Endothelial cell of umbilical vein (primary cell): ENCODE measurements at places on chromosomes 3 and 15.

GRCh38 chr15:56984681-56985481 lies 66.4 kb downstream of the TCF12 start:
- peak; percentile 51 for DNase-seq

DNA sequence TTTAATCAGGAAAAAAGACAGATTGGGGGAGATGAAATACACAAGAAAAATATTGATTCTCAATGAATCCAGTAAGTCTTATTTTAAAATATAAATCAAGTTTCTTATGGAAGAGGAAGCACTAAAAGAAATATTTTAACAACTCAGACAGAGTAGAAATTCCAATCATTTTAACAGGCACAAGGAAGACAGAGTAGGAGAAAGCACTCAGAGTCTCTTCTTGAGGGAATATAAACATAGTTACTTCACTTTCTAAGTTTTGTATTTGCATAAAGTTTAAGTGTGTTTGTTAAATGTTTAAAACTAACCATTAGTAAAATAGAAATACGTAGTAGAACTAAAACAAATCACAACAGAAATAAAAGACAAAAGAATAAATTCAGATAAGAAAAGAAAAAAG lies 24.5 kb upstream of the RTP4 start:
- DNase-seq = no peak

DNA sequence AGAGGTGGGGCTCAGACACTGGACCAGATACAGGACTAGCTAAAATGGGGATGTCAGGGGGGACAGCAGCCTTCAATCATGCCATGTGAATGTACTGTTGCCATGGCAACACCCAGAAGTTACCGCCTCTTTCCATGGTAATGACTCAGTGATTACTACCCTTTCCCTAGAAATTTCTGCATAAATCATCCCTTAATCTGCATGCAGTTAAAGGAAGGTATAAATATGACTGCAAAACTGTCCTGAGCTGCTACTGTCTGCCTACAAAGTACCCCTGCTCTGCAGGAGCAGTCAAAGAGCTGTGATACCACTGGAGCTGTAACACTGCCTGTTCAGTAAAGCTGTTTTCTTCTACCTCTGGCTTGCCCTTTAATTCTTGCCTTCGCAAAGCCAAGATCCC lies 168.2 kb downstream of the PEAK1 start:
- DNase-seq = peak; percentile 2

DNA sequence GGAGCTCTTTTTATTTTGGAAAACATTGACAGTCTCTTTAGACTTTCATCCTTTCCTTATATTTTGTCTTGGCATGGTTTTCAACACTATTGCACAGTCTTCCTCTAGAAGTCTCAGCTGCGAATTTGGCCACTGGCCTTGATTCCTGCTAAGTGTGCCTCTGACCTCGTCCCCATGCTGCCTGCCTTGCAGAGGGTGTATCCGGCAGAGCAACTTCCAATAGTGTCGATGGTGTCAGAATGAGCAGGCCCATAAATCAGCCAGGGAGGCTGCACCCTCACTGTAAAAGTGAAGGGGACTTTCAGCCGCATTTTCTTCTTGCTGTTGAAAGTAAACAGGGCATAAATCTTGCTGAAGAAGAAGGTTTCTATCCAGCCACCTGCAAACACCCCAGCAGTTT lies 336.7 kb upstream of the TRIM42 start:
- no peak for DNase-seq

GRCh38 chr3:15456321-15456720 lies 28.9 kb downstream of the EAF1 start:
- DNase-seq = no peak

- DNase-seq = no peak
Observed at GRCh38 chr3:194983121-194983520, 287.8 kb downstream of the XXYLT1 start.

DNA sequence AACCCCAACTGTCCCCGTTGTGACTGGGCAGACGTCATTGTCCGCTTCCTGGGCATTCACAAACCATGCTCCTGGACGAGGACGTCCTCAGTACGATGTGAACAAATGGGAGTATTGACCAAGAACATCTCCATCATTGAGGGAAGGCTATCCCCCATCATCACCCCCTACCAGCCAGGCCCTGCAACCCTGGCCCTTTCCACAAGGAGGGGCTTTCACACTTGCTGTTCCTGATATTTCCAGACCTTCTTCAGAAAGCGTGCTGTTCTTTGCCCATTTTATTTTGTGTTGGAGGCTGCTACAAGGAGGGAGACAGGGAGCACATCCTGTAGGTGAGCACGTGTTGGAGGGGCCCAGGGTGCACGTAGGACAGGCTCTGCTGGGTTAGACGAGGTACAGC lies 277.0 kb upstream of the LRRC3B start:
- no peak for DNase-seq

GRCh38 chr15:23708332-23708731 lies 21.2 kb upstream of the NDN start:
- no peak for DNase-seq

- no peak for DNase-seq
Observed at GRCh38 chr3:98013411-98014267, 21.5 kb downstream of the GABRR3 start.

GRCh38 chr15:58203537-58203936 lies 65.4 kb downstream of the AQP9 start:
- peak; percentile 93 for DNase-seq

- peak; percentile 71 for DNase-seq
Observed at GRCh38 chr3:187714404-187714979, 12.1 kb upstream of the RTP2 start.

DNA sequence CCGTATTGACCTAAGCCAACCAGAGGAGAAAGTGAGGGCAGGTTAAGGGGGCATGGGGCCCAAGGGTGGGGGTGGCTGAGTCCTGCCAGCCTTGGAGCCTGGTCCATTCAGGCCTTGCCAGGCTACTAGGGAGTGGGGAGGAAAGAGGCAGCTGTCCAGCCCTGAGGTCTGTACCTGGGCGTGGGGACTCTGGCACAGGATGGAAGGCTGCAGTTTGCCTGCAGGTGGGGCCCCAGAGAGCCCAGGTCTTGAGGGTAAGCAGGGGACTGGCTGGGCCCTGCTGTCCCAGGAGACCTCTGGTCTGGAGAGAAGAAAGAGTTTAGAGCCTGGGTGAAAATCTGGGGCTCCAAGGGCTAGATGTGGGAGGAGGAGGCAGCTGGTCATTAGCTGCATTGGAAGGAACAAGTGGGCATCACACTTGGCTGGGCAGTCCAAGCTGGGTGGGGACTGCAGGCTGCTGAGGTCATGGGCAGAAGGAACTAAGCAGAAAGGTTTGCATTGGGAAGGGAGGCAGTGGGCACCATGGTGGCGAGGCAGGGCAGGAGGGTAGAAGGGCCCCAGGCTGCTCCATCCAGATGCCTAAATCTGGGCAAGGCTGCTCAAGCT lies 108.4 kb downstream of the OXNAD1 start:
- DNase-seq = no peak

- DNase-seq = no peak
Observed at GRCh38 chr3:173128633-173129032, 12.4 kb downstream of the SPATA16 start.

DNA sequence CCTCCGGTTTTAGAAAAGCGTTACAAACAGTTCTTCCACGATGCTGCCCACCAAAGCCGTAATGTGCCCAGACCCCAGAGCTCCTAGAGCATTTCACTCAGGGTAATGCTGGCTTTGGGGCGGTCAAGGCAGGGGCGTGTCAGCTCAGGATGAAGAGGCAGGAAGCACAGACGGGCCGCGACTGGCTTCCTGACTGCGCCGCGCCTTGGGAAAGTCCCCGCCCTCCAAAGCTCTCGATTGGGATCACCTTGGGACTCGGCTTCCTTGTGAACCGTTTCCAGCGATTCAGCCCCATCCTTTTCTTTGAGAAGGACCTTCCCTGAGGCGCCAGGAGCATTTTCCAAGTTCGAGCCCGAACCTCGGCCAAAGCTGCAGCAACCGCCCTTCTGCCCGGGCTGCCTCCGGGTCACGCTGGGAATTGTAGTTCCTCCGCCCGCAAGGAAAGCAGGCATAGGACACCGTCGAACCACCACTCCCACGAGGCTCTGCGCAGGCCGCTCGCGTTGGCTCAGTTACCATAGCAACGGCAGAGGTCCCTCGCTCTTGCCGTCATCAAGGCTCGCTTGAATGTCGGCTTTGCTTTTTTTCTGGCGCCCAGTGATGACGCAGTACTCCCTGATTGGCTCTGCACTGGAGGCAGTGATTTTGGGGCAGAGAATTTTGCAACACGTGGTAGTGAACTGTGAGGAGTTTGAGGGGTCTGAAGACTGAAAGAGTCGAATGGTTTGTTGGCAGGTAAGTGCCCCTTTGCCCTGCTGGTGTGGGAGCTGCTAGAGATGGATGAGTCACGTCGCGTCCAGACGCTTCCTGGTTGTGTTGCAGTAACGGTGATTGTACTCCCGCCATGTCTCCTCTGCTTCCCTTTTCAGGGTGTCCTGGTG lies at the start of the genes CCDC191 and QTRT2:
Gene CCDC191, minus strand, starts transcription at position 397 of the 881 bp plus-strand sequence. Its CDS starts 60 bp downstream, at position 337.
Gene QTRT2, plus strand, starts transcription at position 608 of the 881 bp plus-strand sequence. CDS start 8,521 bp downstream, outside the sequence.
- DNase-seq = peak; percentile 99

DNA sequence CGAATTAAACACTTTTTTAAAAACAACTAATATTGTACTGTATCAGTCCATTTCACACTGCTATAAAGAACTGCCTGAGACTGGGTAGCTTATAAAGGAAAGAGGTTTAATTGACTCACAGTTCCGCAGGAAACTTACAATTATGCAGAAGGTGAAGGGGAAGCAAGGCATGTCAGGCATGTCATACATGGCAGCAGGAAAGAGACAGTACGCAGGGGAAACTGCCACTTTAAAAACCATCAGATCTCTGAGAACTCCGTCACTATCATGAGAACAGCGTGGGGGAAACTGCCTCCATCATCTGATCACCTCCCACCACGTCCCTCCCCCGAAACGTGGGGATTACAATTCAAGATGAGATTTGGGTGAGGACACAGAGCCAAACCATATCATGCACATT lies 162.8 kb upstream of the TPM1 start:
- peak; percentile 80 for DNase-seq

GRCh38 chr3:105334138-105334882 lies 32.4 kb upstream of the ALCAM start:
- DNase-seq = no peak

- no peak for DNase-seq
Observed at GRCh38 chr15:86608461-86609205, 529.0 kb downstream of the AGBL1 start.

DNA sequence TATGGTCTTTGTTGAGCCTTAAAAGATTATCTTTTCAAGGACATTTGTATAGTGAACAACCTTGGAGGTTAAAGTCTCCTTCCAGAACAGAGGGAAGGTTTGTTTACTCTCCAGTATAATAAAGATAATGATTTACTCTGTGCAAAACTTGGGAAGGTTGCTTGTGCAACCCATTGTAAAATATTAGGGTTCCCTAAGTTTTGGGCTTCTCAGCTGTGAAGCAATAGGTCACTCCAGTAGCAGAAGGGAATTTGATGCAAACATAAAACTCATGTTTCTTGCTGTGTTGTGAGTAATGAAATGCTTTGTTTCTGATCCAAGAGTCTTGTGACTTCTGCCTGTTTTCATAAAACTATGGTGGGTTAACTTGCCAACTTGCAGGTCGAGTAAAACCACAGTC lies 177.5 kb downstream of the SUCNR1 start:
- no peak for DNase-seq

DNA sequence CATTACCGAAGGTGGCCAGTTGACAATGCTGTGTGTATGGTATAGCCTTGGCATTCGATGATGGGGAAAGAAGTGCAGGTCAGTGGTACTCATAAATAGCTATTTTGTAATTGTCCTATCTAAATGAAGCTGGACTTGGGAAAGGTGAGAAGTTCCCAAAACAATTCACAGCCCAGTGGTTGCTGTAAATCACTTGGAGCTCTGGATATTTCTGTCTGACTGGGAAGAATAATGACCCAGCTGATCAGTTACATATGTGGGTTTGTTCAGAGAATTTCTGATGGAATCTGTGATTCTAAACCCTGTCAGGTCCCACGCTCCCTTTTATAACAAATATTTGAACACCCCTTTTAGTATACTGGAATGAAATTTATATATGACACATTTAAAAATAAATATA lies 133.9 kb upstream of the PFN2 start:
- DNase-seq = no peak

DNA sequence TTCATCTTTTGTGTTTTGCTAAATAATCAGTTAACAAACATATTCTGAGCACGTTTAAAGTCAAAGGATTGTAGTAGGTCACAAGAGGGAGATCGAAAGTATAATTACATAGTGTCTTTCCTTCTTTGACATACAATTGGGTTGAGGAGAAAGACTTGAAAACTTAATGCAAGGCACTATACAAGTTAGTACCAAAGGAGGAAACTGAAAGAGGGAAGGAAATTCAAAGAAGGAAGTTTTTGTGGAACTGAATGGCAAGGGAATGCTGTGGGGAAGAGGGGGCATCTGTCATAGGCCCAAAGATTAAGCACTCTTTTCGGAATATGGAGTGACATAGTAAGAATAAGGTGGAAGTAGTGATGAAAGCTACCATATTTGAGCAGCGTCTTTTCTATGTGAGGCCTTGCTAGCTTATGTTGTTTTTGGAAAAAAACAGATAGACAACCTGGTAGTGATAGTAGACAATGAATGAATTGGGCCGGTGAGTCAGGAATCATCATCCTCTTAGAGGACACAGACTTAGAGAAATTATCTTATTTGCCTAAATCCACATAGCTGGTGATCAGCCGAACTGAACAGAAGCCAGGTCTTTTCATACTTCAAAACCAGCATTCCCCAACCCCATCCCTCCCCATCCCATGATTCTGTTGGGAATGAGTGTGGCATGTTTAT lies 10.2 kb downstream of the MBNL1 start:
- DNase-seq = no peak

- no peak for DNase-seq
Observed at GRCh38 chr15:71146580-71146982, 31.3 kb downstream of the THSD4 start.

DNA sequence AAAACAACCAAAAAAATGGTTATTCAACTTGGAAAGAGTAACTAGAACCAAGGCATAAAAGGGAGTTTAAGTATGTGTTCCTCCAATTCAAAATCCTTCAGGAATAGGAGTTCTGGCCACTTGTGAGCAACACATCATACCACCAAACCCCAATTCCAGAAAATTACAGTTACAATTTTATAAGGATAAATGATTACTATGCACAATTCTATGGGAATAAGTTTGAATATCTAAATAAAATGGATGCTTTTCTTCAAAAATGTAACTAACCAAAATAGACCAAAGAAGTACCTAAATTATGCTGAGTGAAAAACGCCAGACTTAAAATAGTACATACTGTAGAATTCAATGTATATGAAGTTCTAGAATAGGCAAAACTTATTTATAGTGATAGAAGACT lies 4.6 kb downstream of the HLTF start:
- DNase-seq = no peak

DNA sequence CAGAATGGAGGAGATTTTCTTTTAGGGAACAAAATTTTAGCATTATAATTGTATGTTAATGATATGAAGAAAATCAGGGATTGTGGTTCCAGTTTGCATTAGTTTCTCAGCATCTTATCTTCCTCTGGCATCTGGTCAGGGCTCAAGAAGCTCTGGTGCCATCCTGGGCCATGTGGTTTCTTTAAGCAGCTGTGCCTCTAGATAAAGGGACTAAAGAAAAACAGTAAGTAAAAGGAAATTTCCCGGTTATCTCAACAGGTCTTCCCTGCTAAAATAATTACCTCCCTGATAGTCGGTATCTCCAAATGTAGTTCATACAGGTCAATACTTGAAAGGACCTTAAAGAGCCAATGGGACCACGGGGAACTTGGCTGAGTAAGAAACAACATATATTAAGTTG lies 375.1 kb upstream of the RBMS3 start:
- DNase-seq = no peak

GRCh38 chr3:181311186-181311585 lies 321.6 kb upstream of the DNAJC19 start:
- DNase-seq = no peak

- DNase-seq = no peak
Observed at GRCh38 chr3:87461036-87461435, 184.7 kb upstream of the POU1F1 start.
